Umbilical cord (tissue), 2 donors: ENCODE measurements at places on chromosomes 6 and 20.

GRCh38 chr20:33915726-33916331 is 77.9 kb upstream of the RALY start:
- DNase-seq: no peak

DNA sequence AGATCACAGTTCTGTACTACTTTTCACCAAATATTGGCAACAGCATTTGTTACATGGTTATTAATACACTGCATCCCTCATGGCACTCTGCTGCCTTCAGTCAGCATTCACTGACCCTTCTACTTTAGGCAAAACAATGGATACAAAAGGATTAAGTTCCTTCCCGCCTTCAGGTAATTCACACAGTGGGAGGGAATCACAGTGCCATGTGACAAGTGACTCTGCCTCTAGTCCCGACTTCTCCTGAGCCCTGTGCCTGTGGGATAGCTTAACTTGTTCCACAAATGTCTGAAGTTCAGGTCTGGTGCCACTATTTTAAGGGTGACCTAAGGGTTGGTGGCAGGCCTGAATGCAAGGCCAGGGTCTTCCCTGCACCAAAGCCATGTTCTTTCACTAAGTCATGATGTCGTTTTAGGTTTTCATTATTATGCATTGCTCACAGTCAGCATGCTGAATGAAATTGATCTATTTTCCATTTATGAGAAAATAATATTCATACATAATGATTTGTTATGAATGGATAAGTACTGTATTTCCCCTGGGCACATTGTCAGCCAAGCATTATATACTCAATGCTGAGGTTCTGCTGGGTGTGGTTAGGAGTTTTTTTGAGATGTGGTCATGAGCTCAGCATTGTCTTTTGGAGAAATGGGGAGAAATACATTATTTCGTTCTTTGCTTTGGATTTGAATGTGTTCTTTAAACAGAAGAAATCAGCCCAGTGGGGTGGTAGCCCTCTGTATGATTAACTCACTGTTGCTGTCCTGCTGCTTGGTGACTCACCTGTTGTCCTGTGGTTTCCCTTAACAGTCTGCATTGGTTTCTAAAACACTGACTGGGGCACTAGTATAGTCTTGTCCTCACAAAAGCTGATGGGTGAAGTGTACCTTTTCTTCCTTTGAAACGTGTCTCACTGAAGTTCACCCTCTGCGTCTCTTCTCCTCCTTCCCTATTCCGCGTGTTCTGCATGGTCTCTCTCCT is 66.4 kb downstream of the AFDN start:
- DNase-seq: no peak

DNA sequence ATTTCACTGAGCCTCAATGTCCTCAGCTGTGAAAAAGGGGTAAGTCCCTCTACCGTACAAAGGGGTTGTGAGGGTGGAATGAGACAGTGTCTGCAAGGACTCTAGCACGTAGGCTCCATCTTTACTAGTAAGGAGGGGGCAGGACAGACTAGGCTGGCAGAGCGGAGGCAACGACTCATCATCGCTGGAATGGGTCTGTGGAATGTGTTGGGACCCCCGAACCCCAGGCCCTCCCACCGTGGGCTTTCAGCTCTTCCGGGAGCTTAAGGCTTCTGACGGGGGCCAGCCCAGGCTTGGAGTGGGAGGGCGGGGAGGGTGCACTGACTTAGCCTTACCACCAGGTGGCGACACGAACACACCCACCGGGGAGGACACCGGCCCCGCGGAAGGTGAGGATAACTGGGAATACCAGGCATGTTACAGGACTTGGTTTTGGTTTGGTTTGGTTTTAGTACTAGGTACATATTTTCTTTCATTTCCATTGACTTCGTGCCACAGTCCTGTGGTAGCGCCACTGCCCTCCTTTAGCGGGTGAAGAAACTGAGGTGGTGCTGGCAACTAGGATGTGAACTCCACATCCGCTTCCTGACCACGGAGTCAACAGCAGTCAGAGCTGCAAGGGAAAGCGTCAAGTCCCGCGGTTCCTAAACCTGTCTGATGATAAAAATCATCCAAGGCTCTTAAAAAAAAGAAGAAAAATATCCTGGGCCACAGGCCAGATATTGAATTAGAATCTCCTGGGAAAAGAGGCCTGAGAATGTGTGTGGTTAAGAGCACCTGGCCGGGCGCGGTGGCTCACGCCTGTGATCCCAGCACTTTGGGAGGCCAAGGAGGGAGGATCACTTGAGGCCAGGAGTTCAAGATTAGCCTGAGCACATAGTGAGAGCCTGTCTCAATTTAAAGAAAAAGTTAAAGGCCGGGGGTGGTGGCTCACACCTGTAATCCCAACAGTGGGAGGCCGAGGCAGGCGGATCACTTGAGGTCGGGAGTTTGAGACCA is 10.3 kb upstream of the TULP1 start:
- DNase-seq: peak; percentile 70

DNA sequence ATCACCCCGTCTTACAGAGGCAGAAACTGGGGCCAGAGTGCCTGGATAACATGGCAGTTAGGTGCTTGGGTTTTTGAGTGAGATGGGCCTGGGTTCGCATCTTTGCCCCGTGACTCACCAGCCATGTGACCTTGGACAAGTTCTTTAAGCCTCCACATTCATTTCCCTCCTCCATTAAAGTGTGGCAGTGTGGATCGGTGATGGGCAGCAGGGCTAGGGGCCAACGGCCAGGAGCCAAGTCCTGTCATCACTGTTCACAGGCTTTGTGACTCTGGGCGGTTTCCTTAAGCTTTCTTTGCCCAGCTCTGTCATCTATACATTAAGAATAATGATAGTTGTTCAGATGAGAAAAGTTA is 85.5 kb upstream of the PMEPA1 start:
- no peak for DNase-seq

- DNase-seq: no peak
Observed at GRCh38 chr6:56866917-56867522, 87.9 kb upstream of the BEND6 start.

DNA sequence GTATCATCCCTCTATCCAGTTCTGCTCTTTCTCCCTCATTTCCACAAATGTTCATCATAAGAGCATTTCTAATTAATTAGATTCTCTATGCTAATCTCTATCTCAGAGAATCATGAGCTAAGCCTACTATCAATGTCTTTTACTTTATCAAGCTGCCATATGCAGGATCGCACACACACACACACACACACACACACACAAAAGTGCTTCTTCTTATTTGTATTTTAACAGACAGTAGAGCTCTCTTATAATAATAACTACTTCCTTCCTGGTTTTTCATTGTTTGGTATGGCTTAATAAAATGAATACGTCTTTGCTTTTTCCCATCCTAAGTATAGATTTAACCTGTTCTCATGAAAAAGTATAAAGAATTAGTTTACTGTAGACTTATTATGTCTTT is 170.2 kb downstream of the HAO1 start:
- no peak for DNase-seq

DNA sequence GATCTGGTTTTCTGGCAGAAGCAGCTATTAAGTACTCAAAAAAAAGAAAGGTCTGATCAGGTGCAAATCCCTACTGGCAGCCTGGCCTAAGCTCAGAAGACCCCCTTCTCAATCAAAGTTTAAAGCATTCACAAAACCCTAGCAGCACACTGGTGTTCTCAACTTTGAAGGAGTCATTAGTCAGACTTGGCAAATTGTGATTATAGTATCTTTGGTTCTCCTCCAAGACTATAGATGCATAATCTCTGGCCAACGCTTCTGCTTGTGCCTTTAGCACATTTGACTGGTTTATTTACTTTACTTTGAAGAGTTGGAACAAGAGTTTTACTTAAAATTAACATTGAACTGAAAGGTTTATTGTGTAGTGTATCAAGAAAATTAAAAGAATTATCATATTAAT is 248.9 kb downstream of the PTPRK start:
- no peak for DNase-seq

DNA sequence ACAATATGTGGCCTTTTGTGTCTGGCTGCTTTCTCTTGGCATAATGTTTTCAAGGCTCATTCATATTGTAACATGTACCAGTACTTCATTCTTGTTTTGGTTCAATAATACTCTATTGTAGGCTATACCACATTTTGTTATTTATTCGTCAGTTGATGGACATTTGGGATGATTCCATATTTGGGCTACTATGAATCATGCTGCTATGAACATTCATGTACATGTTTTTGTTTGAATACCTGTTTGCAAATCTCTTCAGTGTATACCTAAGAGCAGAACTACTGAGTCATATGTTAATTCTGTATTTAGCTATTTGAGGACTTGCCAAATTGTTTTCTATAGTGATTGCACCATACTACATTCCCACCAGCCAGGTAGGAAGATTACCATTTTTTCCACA is 259.9 kb downstream of the GMPR start:
- no peak for DNase-seq

DNA sequence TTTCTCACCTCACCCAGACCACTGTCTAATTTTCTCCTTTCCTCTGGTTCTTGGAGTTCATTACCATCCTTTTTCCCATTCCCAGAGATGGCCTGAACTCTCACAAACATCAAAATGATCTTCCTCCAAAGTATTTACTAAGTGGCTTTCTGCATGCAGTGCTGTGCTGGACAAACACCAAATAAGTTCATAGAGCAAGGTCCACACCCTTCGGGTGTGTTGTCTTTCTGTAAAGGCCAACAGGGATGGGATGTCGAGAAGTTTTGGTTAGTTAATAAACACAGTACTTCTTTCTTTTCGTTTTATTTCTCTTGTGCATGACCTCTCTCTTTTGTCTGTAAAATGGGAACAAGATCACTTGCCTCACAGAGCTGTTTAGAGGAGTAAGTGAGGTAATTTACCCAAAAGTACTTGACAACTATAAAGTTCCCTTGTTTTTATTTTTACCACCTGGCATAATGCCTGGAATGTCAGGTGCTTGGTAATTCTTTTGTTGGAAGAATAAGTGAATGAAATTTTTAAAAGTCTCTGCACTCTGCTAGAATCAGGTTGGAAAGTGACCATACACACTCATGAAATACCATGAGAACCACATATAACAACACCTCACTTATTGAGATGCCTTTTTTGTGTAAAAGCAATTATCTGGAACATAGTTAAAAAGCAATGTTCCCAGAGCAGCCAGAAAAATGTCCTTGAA is 22.8 kb upstream of the CCN6 start:
- DNase-seq: no peak
